ENCODE measurements at places on chromosomes 5 and 9. TPM values are rescaled to one million over a fixed set of nuclear protein-coding genes. Genes with fewer than 3 reads are reported as not detected.

GBGT1 gene
- total RNA-seq: 3.9 TPM

OTULINL gene
- total RNA-seq: 9.1 TPM

GFI1B gene
- total RNA-seq: not detected

IL4 gene
- total RNA-seq: not detected

ERAP2 gene
- 108 TPM for total RNA-seq

PTGES gene
- total RNA-seq: 0.44 TPM

IFNA21 gene
- total RNA-seq: not detected

ANXA1 gene
- total RNA-seq: 17.9 TPM

- peaks cover 9% of the 10 kb centered on the region for H3K4me1 ChIP-seq
- H3K4me3 ChIP-seq: no peak overlapping the region
- H3K36me3 ChIP-seq: no peaks in the 10 kb centered on the region
- H3K27me3 ChIP-seq: peaks cover 10% of the 10 kb centered on the region
- DNase-seq: no peak
Measured at GRCh38 chr9:98896632-98897031, 47.1 kb upstream of the COL15A1 start.

DNA sequence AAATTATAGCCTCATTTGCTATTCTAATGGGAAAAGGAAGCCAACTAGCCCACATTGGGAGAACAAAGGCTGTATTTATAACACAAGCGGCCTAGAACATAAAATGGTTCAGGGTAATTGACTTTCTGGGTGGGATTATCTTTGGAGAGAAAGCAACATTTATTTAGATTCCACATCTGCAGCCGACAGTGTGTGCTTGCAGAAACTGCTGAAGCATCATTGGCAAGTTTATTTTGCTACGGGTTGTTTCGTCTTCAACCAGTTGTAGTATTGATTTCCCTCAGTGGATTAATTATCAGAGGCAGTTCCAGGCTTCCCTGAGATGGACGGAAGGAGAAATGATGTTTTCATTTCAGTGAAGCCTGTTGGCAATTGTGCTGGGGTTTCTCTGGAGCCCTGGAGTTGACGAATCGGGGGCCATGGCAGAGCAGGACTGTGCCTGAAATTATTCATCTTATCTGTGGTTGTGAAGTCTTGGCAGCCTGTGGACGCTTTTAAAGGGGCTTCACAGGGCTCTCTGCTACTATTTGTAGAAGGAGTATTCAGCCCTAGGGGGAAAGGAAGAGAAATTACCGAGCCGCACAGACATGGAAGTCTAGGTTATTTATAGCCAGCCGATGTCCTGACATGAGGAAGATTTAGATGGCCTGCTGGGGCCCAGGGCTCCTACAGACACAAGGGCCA is 290.6 kb upstream of the IRX4 start:
- no peak for DNase-seq
- H3K4me3 ChIP-seq: no peak overlapping the region
- H3K36me3 ChIP-seq: no peaks in the 10 kb centered on the region

GRCh38 chr9:134888603-134889190 is 8.1 kb downstream of the FCN2 start:
- peaks cover 7% of the 10 kb centered on the region for H3K27me3 ChIP-seq
- H3K27ac ChIP-seq: no peak overlapping the region
- no peak overlapping the region for H3K4me3 ChIP-seq
- H3K4me1 ChIP-seq: peaks cover 1% of the 10 kb centered on the region

- H3K4me1 ChIP-seq: no peaks in the 10 kb centered on the region
- H3K36me3 ChIP-seq: no peaks in the 10 kb centered on the region
- H3K27me3 ChIP-seq: peaks cover 15% of the 10 kb centered on the region
- no peak overlapping the region for H3K27ac ChIP-seq
Measured at GRCh38 chr5:74143721-74144330, 496.7 kb downstream of the ENC1 start.

GRCh38 chr9:6439051-6439703 is 26.2 kb downstream of the UHRF2 start:
- peaks cover 66% of the 10 kb centered on the region for H3K4me1 ChIP-seq
- DNase-seq: no peak
- H3K27ac ChIP-seq: no peak overlapping the region
- H3K4me3 ChIP-seq: no peak overlapping the region

DNA sequence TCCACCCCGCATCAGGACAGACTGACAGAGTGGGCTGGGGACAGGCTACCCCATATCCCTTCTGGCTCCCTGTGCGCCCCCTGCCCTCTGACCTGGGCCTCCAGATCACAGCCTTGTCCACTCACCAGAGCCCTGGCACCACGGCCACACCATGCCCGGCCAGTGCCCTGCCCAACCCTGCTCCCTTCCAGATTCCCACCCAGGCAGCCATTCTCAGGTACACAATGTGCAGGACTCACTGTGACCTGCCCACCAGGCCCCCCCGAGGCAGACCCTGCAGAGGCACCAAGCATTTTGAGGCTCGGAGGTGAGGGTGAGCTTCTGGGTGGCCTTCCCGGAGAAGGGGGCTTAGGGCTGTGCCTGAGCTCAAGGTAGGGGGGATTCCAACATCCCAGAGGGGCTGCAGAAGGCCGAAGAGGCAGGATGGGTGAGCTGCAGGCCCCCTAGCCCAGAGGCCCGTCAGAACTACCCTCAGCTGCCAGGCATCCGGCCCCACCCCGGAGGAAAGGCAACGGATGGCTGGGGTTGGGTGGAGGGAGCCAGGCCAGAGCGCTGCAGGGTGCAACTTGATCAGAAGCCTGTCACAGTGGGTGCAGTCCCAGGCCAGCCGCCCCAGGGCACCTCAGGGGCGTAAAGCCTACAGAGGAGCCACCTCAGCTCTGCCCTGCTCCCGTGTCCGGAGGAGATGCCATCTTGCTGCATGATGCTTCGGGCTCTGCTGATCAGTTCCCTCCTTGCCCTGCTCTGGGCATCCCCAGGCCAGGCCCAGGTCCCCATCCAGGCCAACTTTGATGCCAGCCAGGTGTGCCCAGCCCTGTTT is at the start of gene LCNL1:
Gene LCNL1, plus strand, starts transcription at position 762 of the 820 bp plus-strand sequence. CDS start 594 bp downstream, outside the sequence.
- no peaks in the 10 kb centered on the region for H3K36me3 ChIP-seq
- H3K27me3 ChIP-seq: peaks cover 21% of the 10 kb centered on the region
- H3K4me3 ChIP-seq: no peak within 1 kb of the TSS
- H3K27ac ChIP-seq: no peak within 1 kb of the TSS

DNA sequence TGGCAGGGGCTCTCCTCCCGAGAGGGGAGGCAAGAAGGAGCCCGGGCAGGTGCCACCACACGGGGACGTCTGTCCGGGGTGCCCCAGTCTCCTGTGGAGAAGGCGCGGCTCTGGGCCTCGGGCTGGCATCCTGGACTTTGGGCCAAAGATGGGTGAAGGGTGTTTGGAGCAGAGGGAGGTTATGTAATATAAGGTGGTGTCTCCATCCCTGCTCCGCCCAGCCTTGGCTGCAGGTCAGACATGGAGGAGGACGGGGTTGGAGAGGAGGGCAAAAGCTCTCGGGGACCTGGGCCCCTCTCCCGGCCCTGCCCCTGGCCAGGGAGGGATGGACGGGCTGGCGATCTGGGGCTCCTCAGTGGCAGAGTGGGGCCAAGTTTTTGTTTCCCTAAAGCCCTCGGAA is 1.2 kb upstream of the SOHLH1 start:
- H3K4me1 ChIP-seq: no peaks in the 10 kb centered on the region
- H3K4me3 ChIP-seq: no peak overlapping the region
- peaks cover 5% of the 10 kb centered on the region for H3K27me3 ChIP-seq
- no peaks in the 10 kb centered on the region for H3K36me3 ChIP-seq
- DNase-seq: no peak
- H3K27ac ChIP-seq: no peak overlapping the region

DNA sequence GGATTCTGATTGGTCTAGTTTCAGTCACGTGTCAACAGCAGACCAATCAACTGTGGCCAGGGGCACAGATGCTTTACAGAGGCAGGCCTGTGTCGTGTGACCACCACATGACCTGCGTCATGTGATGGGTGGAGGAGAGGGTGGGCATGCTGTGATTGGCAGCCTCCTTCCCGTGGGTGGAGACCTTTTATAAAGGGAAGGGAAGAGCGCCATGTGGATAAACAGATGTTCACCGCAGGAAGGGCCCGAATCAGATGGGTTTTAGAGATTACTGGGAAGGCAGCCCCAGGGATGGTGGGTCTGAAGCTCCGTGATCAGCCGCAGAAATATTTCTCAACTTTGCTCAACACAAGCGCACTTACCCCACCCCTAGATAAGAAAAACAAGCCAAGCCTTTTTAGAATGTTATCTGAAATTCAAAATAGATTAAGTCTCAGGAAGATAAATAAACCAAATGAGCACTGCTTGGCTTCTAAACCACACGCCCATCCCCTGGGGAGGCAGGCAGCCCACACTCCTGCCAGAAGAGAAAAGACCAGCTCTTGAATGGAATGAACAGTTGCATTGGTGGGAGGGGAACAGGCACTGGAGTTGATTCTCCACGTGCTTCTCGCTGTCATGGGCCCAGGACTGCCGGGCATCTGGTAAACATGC is 43.6 kb downstream of the ROPN1L start:
- peaks cover 2% of the 10 kb centered on the region for H3K27me3 ChIP-seq
- no peaks in the 10 kb centered on the region for H3K36me3 ChIP-seq
- no peak overlapping the region for H3K4me3 ChIP-seq
- DNase-seq: no peak

GRCh38 chr5:157731272-157732129 is at the start of gene THG1L:
Gene THG1L (plus strand): TSS chr5:157731420. CDS start chr5:157731441, 21 bp downstream.
- DNase-seq: peak; percentile 100
- H3K36me3 ChIP-seq: peaks cover 20% of the 10 kb centered on the region
- H3K27ac ChIP-seq: peak within 1 kb of the TSS; percentile 95
- no peaks in the 10 kb centered on the region for H3K27me3 ChIP-seq

DNA sequence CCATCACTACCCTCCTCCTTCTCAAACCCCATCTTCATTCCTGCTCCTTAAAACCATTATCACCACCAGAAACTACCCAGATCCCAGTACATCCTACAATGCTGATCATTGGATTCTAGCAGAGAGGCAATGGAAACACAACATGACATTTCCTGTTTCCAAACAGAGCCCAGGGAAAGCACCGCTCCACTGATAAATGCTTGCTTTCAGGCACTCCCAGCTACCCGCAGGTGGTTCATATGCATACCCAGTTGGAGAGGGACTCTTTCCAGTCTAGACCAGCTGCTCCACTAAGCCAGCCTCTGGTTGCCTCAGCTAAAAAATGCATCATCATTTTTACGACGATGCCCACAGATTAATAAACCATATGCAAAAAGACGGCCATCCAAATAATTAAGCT is 39.2 kb upstream of the ACO1 start:
- no peak overlapping the region for H3K4me3 ChIP-seq
- H3K36me3 ChIP-seq: no peaks in the 10 kb centered on the region
- H3K4me1 ChIP-seq: peaks cover 7% of the 10 kb centered on the region
- no peak overlapping the region for H3K27ac ChIP-seq
- no peaks in the 10 kb centered on the region for H3K27me3 ChIP-seq

DNA sequence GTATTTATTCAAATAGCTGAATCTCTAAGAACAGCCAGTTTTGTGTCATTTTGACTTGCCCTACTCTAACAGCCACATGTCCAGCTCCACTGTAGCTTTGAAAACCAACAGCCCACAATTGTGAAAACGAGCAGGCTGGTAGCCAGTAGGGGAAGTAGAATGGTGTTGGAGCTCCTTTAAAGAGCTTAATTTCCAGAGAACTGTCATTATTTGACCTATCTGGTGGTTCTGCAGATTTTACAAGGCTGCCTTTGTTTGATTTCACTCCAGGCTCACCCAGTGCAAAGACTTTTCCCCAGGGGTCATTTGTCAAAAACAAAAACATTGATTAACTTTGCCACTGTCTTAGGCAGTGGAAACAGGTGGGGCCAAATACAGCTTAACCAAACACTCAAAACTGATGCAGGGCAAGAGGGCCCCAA is 3.2 kb upstream of the PJA2 start:
- H3K4me3 ChIP-seq: no peak overlapping the region
- H3K4me1 ChIP-seq: peaks cover 23% of the 10 kb centered on the region
- no peak overlapping the region for H3K27ac ChIP-seq

- H3K4me3 ChIP-seq: no peak overlapping the region
- no peaks in the 10 kb centered on the region for H3K27me3 ChIP-seq
- H3K4me1 ChIP-seq: no peaks in the 10 kb centered on the region
- no peak overlapping the region for H3K27ac ChIP-seq
Measured at GRCh38 chr5:99543841-99544240, 615.0 kb upstream of the CHD1 start.

- H3K27ac ChIP-seq: no peak overlapping the region
- H3K4me3 ChIP-seq: no peak overlapping the region
- no peaks in the 10 kb centered on the region for H3K4me1 ChIP-seq
- no peaks in the 10 kb centered on the region for H3K36me3 ChIP-seq
- no peak for DNase-seq
- H3K27me3 ChIP-seq: no peaks in the 10 kb centered on the region
Measured at GRCh38 chr5:86463339-86463738, 154.4 kb upstream of the COX7C start.

- H3K4me1 ChIP-seq: no peaks in the 10 kb centered on the region
- DNase-seq: no peak
- no peak overlapping the region for H3K4me3 ChIP-seq
- no peak overlapping the region for H3K27ac ChIP-seq
- no peaks in the 10 kb centered on the region for H3K36me3 ChIP-seq
- H3K27me3 ChIP-seq: peaks cover 8% of the 10 kb centered on the region
Measured at GRCh38 chr9:99582814-99583213, 238.9 kb upstream of the NR4A3 start.

DNA sequence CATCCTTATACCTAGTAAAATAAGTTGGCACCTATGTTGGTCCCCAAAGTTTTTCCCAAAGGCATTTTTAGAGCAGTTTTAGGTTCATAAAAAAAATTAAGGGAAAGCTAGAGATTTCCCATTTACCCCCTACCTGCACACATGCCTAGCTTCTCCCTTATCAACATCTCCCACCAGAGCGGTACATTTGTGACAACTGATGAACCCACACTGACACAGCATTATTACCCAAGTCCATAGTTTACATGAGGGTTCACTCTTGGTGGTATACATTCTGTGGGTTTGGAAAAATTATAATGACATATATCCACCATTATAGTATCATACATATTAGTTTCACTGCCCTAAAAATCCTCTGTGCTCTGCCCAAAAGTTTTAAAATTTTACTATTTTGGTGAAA is 12.0 kb downstream of the RAD1 start:
- H3K4me1 ChIP-seq: no peaks in the 10 kb centered on the region
- no peak for DNase-seq
- no peak overlapping the region for H3K27ac ChIP-seq
- H3K27me3 ChIP-seq: no peaks in the 10 kb centered on the region

- H3K4me1 ChIP-seq: no peaks in the 10 kb centered on the region
- H3K36me3 ChIP-seq: no peaks in the 10 kb centered on the region
- DNase-seq: no peak
Measured at GRCh38 chr9:130379649-130379970, 65.2 kb upstream of the ASS1 start.

GRCh38 chr9:85524531-85524930 is 217.2 kb downstream of the AGTPBP1 start:
- peaks cover 37% of the 10 kb centered on the region for H3K27me3 ChIP-seq
- no peak overlapping the region for H3K27ac ChIP-seq
- peaks cover 3% of the 10 kb centered on the region for H3K4me1 ChIP-seq
- DNase-seq: no peak

DNA sequence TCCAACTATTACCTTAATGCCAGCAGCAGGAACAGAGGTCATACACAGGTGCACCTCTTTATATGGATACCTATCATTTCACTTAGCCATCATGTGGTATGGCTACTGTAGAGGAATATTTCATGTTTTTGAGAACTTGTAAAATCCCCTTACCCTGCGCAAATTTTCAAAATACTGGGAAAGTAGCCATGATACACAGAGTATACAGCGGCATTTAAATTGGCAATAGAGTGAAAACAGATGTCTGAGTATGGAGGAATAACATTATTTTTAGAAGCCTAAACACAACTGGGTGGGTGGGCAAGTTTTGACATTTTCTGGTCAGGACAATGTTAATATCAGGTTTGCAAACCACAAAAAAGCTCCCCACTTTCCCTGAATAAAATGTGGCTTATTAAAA is 109.5 kb downstream of the SMIM23 start:
- no peak for DNase-seq
- peaks cover 22% of the 10 kb centered on the region for H3K36me3 ChIP-seq
- H3K27me3 ChIP-seq: no peaks in the 10 kb centered on the region
- no peak overlapping the region for H3K27ac ChIP-seq
